ENCODE measurements at places on chromosomes 6 and 20. TPM values are rescaled to one million over a fixed set of nuclear protein-coding genes. Genes with fewer than 3 reads are reported as not detected.

The FOXC1 gene
- total RNA-seq = 9.1 TPM

GRCh38 chr6:38542031-38542430 lies 97.7 kb downstream of the BTBD9 start:
- no peak for DNase-seq

GRCh38 chr6:11732036-11732631 lies 46.5 kb downstream of the ADTRP start:
- DNase-seq = peak; percentile 35

DNA sequence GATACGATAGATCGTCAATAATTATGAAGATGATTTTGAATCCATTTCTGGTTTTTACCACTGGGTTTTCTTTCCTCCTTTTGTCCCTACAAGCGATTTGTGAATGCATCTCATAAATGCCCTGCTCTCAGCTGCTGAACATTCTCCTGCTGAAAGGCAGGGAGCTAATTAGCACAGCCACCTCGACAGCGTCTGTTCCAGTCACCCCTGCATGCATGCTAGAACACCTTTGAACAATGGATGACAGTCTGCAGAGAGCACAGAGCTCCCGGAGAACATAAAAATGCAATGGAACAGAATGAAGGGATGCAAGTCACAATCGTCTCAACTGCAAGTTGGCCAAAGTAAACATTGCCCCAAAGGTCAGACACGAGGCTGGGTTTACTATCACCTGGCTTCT lies 105.8 kb downstream of the SLC35B3 start:
- no peak for DNase-seq

The NKX2-2 gene
- total RNA-seq = 0.21 TPM

DNA sequence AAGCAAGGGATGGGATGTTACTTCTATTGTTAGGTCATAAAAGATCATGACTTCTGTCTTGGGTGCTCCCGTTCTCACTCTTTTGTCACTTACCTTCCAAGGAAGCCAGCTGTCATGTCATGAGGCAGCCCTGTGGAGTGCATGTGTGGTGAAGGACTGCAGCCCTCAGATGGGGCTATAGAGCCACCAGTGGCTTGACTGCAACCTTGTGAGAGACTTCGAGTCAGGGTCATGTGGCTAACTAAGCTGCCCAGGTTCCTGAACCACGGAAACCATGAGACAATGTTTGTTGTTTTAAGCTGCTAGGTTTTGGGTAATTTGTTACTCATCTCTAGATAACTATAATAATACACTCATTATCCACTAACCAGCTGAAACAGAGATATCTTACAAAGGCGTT lies 477.1 kb downstream of the BTBD3 start:
- no peak for DNase-seq

The TP53TG5 gene
- total RNA-seq = not detected

- DNase-seq = no peak
These were observed 12.6 kb downstream of the AAR2 start for GRCh38 chr20:36248836-36249235.

- DNase-seq = no peak
These were observed 137.2 kb upstream of the PRND start for GRCh38 chr20:4584510-4584909.

- no peak for DNase-seq
These were observed 120.4 kb upstream of the RIPOR2 start for GRCh38 chr6:25056130-25056529.

DNA sequence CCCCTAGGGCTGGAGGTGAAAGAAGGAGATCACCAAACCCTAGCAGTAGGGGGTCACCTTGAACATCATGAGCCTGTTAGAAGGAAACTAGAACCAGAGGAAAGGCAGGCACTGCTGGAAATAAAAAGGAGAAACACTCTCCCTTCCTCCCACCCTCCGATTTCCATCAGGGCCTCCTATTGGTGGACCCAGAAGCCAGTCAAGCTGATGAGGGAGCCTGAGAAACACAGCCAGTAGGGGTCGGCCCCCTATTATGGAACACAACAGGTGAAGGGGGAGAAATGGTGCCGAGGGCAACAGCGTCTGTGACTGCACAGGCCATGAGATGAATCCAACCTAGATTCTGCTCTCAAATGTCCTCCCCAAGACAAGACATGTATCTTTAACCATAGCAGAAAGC lies 156.1 kb upstream of the LRFN2 start:
- no peak for DNase-seq

DNA sequence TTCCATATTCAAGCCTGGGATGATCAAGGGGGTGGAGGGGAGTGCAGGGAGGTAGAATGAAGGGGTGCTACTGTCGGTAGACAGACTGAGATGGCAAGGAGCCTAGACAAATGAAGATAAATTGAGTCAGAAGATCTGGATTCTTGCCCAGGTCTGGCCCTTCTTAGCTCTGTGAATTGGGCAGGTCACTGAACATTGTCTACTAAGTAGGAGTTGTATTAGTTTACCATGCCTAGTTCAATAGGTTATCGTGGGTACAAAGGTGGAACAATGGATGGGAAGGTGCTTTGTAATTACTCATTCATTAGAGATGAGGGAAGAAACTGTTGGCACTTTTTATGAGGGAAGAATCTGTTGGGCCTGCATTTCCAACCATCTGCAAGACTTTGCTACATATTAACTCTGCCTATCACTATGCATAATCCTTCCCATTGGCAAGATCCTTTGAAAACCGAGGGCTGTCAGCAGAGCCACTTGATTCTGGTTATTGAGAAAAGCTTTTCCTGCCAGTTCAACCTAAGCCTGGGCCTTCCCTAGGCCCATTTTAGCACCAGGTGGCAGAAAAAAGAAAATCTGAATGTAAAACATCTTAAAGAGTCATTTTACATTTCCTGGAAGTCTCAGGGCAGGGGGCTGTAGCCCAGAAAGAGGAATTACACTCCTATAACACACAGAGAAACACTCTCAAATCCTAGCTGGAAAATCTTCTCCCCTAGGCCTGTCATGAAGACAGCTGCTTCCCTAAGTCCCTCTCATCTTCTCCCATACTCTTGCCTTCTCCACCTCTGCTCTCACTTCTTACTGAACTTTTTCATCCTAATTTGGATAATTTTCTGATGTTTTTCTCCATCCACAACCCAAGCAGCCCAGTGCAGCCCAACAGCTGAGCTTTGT lies 103.5 kb downstream of the CD24 start:
- DNase-seq = no peak

The RIN2 gene
- total RNA-seq = 37.3 TPM

- DNase-seq = no peak
These were observed 2.4 kb upstream of the SYCP2L start for GRCh38 chr6:10884245-10884972.

GRCh38 chr6:90442366-90442765 lies 144.5 kb downstream of the MAP3K7 start:
- DNase-seq = no peak

DNA sequence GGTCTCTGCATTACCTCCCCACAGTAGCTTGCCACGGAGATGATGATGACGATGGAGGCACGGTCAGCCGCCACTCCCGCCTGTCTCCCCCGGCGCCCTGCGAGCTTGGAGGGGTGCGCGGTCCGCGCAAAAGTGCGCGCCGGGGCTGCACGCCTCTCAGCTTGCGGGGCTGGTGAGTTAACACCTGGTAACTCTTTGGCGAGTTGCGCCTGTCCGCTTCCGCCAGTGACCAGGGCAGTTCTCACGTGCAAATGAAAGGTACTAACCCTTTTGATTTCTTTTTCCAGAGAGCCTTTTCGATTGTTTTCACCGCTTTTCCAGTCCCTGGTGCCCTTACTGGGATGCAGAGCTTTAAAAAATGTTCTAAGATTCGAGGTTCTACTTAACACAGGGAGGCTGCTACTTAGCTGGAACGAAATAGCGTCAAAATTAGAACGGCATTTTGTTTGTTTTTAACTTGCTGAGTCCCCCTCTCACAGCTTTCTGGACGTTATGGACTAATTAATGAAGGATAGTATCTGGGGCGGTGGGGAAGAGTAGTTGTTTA lies 6.2 kb downstream of the GRIK2 start:
- DNase-seq = no peak

DNA sequence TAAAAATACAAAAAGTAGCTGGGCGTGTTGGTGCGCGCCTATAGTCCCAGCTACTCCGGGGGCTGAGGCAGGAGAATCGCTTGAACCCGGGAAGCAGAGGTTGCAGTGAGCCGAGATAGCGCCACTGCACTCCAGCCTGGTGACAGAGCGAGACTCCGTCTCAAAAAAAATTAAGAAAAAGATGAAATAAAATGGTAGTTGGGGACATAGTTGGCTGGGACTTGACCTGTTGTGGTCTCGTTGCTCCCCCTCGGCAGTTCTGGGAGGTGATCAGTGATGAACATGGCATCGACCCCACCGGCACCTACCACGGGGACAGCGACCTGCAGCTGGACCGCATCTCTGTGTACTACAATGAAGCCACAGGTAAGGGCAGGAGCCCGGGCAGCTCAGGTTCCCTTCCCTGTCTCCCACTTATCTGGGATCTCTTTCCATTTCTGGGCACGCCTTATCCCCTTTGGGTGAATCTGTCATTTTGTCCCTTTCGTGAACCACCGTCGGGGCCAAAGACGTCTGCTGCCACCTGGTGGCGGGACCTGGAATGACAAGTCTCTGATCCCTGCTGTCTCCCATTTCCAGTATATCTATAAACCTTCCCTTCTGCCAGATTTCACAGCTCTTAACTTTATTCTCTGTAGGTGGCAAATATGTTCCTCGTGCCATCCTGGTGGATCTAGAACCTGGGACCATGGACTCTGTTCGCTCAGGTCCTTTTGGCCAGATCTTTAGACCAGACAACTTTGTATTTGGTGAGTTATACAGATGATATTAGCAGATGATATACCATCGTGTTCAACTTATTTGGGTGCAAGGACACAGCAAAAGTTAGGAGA lies 2.3 kb downstream of the TUBB start:
- peak; percentile 91 for DNase-seq

DNA sequence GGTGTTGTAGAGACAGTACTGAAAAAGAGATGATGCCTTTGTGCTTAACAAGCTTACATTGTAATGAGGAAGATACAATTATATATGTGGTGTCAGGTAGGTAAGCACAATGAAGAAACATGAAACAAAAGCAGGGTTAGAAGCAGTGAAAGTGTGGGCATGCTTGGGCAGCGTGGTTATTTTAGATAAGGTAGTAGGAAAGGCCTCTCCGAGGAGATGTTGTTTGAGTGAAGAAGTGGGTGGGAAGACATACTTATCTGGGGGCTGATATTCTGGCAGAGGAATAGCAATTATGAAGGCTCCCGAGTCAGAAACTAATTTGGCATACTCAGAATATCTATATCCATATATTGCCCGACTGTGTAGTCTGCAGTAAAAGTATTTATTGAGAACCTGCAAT lies 4.7 kb downstream of the CDKAL1 start:
- DNase-seq = no peak

The MYLK4 gene
- 14.9 TPM for total RNA-seq

DNA sequence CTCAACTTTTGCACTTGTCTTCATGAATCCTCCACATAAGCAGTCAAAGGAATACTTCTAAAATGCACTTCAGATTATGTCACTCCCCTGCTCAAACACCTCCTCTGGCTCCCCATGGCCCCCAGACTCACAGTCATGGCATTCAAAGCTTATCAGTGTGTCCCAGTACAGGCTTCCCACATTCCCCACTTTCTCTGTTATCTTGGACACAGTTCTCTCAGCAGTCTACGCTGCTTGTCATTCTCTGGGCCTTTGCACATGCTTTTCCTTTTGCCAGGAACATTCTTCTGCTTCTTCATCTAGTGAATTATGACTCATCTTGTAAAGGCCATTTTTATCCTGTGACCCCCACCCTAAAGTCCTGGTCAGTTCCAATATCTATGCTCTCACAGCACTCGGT lies 31.8 kb downstream of the SLC13A3 start:
- DNase-seq = no peak

DNA sequence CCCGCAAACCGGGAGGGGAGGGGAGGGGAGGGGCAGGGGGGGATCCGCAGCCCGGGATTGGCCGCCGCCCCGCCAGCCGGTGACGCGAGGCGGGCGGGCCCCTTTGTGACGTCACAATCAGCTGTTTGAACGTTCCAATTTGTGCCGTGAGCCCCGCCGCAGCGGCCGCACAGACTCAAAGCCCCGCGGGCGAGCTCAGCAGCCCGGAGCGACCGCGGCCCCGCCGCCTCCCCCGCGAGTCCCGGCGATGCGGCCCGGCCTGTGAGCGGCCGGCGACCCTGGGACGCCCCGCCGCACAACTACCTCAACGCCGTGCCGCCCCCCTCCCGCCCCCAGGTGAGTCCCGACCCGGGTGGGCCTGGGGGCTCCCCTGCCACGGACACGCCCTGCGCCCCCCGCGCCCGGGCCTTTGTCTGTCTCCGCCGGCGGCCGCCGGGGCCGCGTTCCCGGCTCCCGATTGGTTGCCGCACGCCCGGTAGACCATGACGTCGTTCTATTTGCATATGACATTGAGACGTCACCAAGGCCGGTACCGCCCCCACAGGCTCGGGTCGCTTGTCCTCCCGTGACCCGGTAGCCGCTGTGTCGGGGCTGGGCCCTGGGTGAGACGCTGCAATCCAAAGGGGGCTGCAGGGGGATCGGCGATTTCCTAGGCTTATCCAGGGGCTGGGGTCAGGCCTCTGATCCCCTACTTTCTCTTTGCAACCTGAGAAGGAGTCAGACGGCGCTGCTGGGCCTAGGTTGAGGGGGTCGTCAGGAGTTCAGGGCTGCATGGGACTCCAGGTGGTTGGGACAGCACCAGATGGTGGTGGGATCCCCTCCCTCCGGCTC lies at the start of gene TP53INP2:
Gene TP53INP2, plus strand, starts transcription at position 168 of the 831 bp plus-strand sequence. CDS start 4,396 bp downstream, outside the sequence.
- DNase-seq = peak; percentile 93

DNA sequence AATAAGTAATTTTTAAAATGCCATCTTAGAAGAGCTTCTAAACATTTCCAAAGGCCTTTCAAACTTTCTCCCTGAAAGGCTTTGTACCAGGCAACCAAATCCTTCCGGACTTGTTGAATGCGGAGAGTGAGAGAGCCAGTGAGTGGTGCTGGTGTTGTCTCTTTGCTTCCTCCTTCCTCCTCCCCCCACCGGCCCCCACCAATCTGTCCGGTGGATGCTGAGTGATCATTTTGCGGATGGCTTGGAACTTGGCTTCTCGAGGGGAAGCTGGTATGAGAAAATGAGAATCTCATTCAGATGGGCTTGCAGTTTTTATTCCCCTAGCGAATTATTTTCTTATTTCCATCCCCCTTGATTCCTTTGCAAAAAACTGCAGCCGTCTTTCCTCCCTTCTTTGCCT lies 97.3 kb downstream of the ANKRD60 start:
- peak; percentile 65 for DNase-seq

All from tongue (tissue), 3 donors.